ENCODE measurements at places on chromosomes 13 and 19.
A peak's percentile ranks its signal among the peaks of the same experiment; 100 is the strongest.

- DNase-seq = no peak
Measured at GRCh38 chr19:2747349-2747748, 7.5 kb upstream of the SLC39A3 start.

GRCh38 chr13:110397436-110398115, 90.5 kb downstream of the COL4A2 start:
- no peak for DNase-seq

- DNase-seq = no peak
Measured at GRCh38 chr13:43081866-43082265, 58.5 kb downstream of the DNAJC15 start.

GRCh38 chr19:39967561-39967960, 3.4 kb upstream of the PSMC4 start:
- DNase-seq = no peak

GRCh38 chr19:57320180-57321084, at the start of gene ZNF543:
Gene ZNF543, plus strand, starts transcription at chr19:57320472. Its CDS starts 382 bp downstream, at chr19:57320854.
- DNase-seq = peak; percentile 96

DNA sequence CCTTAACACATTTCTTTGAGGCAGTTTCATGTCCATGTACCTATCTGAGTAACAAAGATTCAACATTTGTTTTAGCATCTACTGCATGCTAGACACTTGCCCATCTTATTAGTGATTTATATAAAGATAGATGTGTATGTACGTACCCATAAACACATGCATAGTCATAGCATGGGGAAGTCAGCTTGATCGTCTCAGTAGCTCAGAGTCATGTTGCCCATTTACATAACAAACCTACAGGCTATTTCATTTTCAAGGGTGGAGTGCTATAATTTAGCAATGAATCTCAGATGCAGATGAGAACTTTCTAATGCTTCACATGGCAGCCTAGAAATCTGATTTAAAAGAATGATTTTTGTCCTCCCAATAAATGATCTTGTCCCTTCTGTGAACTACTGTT, 23.5 kb downstream of the FLT1 start:
- DNase-seq = no peak

DNA sequence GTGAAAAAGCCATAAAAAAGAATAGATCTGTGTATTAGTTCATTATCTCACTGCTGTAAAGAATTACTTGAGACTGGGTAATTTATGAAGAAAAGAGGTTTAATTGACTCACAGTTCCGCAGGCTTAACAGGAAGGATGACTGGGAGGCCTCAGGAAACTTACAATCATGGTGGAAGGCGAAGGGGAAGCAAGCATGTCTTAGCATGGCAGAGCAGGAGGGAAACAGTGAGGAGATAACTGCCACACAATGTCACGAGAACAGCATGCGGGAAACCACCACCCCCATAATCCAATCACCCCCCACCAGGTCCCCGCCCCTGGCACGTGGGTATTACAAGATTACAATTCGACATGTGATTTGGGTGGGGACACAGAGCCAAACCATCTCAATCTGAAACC, 39.1 kb upstream of the EEF1AKMT1 start:
- no peak for DNase-seq

DNA sequence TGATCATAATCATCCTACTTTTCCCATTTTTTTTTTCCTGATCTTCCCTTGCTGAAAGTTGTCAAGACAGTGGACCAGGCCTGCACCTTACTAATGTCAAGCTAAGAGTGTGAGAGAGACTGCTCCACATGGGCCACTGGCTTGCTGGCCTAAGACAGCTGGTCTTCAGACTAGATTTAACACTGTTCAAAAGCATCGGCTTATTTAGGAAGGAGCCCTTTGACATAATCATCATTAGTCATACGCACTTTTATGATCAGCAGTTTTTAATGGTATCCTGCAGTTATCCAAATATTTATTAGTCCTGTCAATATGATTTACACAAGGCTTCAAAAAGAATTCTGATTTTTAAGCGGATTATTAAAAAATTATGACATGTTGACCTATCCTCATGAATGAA, 270.6 kb downstream of the DNAJC15 start:
- no peak for DNase-seq

- DNase-seq = peak; percentile 67
Measured at GRCh38 chr19:12833738-12834565, 427 bp downstream of the RTBDN start.

GRCh38 chr13:77514336-77514726, 21.2 kb upstream of the SCEL start:
- no peak for DNase-seq

GRCh38 chr19:52959613-52960295, 2.9 kb downstream of the ZNF816 start:
- no peak for DNase-seq

- DNase-seq = no peak
Measured at GRCh38 chr19:40646743-40647254, 43.7 kb downstream of the NUMBL start.

- no peak for DNase-seq
Measured at GRCh38 chr13:96621634-96622183, 372.6 kb downstream of the OXGR1 start.

- DNase-seq = no peak
Measured at GRCh38 chr13:35475960-35476943, at the start of gene MAB21L1. Gene MAB21L1, minus strand, starts transcription at chr13:35476689. Its CDS starts 551 bp downstream, at chr13:35476138.

DNA sequence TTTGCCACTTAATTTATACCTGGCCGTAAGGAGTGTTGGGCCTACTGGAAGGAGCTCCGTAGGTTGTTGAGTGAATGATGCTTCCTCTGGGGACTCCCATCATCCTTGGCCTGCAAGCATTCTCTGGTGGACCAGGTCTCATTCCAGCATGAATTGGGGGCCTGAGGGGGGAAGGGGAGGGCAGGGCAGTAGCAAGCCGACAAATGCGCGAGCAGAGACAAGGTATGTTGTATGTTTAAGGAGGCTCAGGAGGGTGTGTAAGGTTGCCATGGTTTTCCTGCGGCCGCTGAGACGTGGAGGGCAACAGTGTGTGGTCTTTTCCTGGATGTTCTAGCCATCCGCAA, 749 bp downstream of the ZNF264 start:
- DNase-seq = no peak

DNA sequence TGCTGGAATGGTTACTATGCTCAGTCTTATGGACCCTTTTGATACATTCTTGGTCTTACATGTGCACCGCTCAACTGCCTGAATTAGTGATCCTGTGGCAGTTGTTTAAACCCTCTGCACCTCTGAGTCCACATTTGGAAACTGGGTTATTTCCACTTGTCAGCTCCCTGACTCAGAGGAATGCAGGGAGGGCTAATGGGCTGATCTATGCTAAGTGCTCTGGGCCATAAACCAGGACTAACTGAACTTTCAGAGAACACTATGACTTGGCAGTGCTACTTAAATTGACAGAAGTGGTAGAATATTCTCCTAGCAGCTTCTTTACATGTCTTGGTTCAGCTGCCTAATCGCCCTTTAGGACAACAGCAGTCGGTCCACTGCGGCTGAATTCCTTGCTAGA, 26.8 kb upstream of the MED4 start:
- DNase-seq = no peak

- no peak for DNase-seq
Measured at GRCh38 chr19:2477141-2477710, 1.3 kb downstream of the GADD45B start.
